ENCODE measurements at places on chromosomes 13 and 19.
A peak's percentile ranks its signal among the peaks of the same experiment; 100 is the strongest.

DNA sequence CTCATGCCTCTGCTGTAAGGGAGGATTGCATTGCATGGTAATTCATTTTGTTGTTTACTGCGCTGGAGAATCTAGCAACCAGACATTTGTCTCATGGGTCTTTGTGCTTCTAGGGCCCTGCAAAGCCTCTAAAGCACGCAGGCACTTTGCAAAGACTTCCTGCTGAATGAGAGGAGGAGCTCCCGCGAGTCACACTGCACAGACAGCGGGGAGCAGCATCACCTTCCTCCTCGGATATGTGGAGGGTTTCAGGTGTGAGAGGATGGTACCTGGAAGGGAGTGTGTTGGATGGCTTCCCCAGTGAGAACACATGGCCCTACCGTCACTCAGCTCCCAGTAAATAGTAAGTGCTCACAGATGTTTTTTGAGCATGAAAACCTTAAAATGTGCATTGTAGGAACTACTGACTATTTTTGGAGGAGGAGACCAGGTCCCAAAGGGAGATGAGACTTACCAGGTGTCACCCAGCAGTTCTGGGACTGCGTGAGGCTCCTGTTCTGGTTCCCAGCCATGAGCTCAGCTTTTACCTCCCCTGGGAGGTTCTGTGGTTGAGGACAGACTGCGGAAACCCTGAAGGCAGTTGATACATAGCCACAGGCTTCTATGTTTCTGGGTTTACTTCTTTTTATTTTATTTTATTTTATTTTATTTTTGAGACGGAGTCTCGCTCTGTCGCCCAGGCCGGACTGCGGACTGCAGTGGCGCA, 278.0 kb downstream of the FGF9 start:
- no peak for DNase-seq

- DNase-seq, result no peak
Measured at GRCh38 chr13:111854403-111854802, 212.5 kb upstream of the SOX1 start.

DNA sequence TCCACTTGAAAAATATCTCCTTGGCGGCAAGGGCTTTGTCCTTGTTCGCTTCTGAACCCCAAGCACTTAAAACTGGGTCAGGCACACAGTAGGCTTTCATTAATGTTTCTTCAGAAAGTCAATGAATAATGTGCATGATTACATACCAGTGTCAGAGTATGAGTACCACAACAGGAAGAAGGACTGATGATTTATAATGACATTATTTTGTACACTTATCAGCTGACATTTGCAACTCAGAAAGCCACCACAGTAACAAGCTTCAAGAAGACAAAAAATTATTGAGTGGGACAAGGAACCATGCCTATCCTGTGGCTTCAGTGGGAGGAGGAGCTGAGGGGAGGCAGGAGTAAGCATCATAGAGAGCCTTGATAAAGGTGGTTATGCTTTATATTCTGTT, 10.0 kb downstream of the POLR1D start:
- no peak for DNase-seq

- DNase-seq, result no peak
Measured at GRCh38 chr13:106774621-106775020, 206.7 kb upstream of the ARGLU1 start.

DNA sequence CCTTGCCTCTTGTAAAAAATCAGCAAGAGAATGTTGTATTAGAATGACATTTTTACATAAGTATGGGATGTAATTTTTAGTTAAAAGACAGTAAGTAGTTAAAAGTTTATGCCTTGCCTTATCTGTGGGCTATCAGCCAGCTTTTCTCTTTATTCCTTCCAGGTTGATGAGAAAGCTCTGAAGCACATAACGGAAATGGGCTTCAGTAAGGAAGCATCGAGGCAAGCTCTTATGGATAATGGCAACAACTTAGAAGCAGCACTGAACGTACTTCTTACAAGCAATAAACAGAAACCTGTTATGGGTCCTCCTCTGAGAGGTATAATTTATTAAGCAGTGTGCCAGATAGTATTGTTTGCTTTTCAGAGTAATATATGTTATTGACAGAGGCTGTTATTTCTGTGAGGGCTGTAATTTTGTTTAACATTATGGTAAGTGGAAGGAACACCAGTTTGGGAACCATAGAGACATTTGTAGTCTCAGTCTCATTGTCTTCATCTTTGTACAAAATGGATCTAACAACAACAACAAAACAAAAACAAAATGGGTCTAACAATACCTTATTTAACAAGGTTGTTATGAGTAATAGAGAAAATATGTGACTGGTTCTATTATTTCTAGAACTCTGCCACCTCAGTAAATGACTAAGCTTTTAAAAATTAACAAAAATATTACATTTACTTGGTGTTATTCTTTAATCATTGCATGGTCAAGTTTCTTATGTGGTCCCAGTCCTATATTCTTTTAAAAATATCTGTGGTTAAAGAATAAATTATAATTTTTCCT, 112.8 kb downstream of the TDRD3 start:
- no peak for DNase-seq

GRCh38 chr13:61294467-61295191, 121.0 kb downstream of the PCDH20 start:
- no peak for DNase-seq

- DNase-seq, result no peak
Measured at GRCh38 chr13:35475212-35475959, 1.1 kb downstream of the MAB21L1 start.

- DNase-seq, result no peak
Measured at GRCh38 chr13:39123578-39123977, 85.3 kb downstream of the NHLRC3 start.

DNA sequence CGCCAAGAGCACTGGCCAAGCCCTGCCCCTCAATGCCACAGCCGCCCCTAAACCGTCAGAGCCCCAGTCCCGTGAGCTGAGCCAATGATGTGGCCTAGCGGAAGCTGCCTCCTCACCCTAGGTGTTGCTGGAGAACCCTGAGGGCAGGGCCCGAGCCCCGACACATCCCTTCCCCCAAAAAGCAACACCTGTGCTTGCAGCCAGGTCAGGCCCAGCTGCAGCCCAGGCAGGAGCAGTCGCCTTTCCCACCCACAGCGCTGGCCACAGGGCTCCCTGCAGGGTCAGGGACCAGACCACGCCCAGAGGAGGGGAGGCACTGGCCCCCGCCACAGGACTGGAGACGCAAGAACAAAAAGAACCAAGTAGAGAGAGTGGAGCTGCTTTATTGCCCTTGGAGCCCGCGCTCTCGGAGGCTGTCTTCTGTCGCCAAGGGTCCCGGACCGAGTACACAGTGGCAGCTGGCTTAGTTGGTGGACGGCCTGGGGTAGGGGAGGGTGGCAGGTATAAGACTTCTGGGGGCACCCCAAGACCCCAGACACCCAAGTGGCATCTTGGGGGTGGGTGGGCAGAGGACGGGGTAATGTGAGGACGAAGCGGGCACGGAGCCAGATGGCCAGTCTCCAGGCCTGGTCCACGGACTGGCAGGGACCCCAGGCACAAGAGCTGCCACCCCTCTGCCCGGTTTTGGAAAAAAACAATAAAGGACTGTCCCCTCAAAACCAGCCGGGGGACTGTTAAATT, 3.3 kb downstream of the P2RY11 start:
- DNase-seq, result no peak

GRCh38 chr13:98721825-98722510, 30.5 kb downstream of the SLC15A1 start:
- DNase-seq, result no peak

DNA sequence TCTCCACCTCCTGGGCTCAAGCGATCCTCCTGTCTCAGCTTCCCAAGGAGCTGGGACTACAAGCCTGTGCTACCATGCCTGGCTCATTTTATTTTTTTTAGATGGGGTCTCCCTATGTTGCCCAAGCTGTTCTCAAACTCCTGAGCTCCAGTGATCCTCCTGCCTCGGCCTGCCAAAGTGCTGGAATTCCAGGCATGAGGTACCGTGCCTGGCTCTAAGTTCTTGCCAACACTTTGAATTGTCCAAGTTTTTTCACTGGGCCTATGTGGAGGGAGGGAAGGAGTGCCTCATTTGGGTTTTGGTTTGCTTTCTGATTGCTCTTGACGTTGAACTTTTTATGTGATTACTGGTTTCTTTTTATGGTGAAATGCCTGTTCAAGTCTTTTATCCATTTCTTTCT, 4.4 kb upstream of the UNC13A start:
- DNase-seq, result no peak

GRCh38 chr19:40800997-40801377, 2.0 kb downstream of the EGLN2 start:
- DNase-seq, result no peak

DNA sequence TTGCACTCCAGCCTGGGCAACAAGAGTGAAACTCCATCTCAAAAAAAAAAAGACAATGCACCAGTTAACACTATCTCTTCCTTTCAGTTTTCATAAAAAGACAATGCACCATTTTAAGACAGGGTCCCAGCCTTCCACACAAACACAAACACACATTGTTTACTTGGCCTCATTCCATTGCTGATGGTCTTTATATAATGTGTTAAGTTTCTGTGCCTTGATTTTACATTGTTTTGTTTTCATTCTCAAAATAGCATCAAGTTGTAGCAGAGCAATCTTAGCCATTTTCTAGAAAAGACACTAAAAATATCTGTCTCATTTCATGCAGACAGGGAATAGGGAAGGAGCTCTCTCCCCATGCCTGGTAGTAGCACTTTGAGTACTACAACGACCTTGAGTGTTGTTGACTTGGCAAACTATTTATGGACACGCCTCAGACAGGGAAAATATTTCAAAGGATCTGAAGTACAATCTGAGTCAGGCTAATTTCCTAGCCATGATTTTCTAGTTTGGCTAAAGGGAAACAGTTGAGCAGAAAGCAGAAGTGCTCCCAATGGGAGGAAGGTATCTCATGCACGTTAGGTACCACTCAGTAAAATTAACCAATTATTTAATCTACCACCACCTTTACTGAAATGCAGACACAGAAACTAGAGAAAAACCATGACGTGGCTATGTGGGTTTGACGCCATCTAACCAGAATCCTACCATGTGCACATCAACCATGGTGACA, 120.6 kb downstream of the ABCC4 start:
- DNase-seq, result no peak

DNA sequence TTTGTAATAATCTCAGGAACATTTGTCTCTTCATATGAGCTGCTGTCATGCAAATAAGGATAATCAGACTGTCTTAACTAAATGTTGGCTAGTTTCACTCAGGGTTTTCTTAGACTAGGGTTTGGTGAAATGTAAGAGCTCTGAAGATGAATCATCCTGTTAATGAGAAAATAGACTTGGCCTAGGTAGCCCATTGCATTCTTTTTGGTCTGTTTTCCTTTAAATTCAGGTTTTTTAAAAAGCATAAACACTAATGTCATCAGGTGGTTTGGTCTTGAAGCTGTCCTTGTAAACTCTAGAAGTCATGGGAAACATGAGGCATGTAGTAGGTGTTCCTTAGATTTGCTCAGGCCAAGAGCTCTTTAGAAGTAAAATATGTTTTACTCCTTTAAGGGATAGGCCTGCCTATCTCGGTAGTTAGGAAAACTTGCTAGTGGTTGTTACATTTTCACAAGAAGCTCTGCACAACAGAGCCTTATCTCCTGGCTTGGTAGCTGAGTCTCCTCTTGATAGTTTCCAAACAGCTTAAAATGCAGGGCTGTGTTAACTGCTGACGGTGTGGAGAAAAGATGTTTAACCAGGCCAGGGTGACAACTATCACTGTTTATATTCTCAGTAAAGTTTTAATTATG, 62.0 kb upstream of the C1QTNF9B start:
- no peak for DNase-seq

GRCh38 chr13:40966298-40966697, 52.8 kb downstream of the ELF1 start:
- DNase-seq, result no peak

DNA sequence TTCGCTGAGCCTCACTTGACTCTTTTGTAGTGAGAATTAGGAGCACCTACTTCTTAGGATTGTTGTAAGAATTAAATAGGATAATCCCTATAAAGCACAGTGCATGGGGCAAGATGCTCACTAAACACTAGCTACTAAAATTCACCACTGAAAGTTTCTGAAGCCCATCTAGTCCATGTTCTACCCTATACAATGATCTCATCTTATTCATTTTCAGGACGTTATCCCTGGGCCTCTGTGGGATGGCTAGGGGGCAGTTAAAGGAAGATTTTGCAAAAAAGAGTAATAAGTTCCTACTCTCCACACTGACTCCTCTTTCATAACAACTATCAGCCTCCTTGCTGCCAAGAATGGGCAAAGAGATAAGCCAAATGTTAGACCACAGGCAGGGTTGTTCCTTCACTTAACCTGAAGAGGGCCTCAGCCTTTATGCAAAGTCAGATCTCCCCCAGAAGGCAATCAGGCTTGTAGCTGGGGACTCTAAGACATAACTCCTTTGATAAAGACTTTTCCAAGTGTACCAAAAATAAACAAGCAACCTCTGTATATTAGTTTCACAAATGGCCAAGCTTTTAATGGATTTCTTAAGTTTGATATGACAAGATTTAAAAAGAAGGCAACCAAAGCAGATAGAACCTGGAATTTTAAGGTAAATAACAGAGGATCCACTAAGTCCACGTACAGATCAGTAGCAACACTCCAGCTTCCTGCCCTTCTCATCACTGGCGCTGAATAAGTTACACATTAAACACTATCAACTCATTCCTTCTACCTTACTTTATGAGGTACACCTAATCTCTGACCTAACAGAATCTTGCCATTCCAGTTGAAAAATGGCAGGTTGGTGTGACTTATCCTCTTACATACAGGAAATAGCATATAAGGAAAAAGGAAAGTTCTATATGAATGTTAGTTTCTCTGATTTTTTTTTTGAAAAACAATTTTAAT, 44.4 kb downstream of the ELF1 start:
- peak; percentile 20 for DNase-seq

GRCh38 chr13:28049880-28050875, 50.2 kb downstream of the FLT3 start:
- no peak for DNase-seq

DNA sequence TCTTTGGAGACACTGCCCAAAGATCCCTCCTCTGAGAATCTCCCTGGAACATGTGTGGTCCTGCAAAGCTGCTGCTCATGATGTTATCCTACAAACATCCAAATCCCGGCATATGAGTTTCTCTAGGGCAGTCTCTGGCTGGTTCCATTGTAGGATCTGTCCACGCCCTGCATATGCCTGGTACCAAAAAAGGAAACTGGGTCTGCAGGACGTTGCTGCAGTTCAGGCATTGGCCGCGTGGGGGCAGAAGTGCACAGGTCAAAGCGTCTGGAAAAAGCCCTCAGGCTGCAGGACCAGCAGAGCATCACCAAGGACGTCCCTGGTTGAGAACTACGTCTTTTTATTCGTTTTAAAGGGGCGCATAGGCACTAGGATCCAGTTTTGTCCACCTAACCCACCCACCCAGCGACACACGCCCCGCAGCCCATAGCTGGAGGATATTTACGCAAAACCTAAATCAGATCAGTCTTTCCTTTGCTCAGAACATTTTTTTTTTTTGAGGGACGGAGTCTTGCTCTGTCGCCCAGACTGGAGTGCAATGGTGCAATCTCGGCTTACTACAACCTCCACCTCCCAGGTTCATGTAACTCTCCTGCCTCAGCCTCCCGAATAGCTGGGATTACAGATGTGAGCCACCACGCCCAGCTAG, 12.9 kb upstream of the ZNF564 start:
- peak; percentile 74 for DNase-seq

- no peak for DNase-seq
Measured at GRCh38 chr19:32674153-32674930, 638 bp downstream of the ANKRD27 start.

Data from AG09309 (cell line).